ENCODE measurements at places on chromosomes 12 and 14.

DNA sequence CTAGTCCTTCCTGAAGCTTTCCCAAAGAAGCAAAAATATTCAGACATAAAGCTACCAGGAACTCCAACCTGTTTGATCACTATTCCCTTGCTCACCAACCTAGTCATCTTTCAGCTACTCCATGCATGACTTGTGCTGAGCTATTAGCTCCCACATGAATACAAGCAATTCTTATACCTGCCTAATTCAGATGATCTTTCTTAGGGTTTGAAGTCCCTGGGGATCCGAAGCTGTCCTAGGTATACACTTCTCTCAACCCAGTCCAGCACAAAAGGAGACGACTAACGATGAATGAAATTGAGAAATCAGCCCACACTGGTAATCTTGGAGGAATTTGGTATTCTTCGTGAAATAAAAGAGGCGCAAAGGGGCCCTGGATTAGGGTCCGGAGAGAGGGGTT, 631 bp upstream of the PTGR2 start:
- no peak for DNase-seq

- DNase-seq, result no peak
Measured at GRCh38 chr14:35632271-35632670, 98.3 kb downstream of the INSM2 start.

DNA sequence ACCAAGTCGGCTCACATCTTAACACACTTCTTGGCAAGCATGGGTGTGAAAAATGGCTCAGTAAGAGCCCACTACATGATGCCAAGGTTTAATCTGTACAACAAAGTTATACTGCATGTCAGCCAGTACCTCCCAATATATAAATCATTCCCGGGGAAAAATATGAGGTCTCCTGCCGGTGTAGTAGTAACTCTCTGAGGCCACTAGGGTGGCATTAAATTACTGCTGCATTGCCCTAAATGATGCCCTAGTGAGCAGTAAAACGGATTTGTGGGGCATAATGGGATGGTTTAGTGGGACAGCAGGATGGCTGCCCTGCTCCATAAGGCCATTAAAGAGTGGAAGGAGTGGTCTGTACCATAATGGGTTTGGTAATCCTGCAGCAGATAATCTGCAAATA, 267.7 kb downstream of the MED13L start:
- no peak for DNase-seq

GRCh38 chr12:10563966-10564365, 49.4 kb downstream of the MAGOHB start:
- no peak for DNase-seq

DNA sequence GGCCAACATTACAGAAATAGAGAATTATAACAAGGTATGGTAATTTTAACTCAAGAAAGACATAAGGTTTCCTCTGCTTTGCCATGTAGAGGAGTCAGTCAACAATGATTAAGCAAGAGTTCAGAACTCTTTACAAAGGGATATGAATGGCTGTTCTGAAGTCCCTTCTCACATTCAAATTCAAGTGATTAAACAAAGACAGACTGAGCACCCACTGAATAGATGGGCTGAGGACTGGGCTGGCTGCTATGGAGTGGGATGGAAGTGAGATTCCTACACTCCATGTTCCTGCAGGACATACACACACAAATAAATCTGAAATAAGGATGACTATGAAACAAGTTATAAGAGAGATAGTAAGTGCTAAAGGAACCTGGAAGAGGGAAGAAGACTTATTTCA, 199.0 kb upstream of the GRIP1 start:
- DNase-seq, result no peak

- no peak for DNase-seq
Measured at GRCh38 chr14:43539210-43539609, 967.9 kb downstream of the FSCB start.

GRCh38 chr12:120100630-120101029, 15.9 kb downstream of the RAB35 start:
- no peak for DNase-seq

DNA sequence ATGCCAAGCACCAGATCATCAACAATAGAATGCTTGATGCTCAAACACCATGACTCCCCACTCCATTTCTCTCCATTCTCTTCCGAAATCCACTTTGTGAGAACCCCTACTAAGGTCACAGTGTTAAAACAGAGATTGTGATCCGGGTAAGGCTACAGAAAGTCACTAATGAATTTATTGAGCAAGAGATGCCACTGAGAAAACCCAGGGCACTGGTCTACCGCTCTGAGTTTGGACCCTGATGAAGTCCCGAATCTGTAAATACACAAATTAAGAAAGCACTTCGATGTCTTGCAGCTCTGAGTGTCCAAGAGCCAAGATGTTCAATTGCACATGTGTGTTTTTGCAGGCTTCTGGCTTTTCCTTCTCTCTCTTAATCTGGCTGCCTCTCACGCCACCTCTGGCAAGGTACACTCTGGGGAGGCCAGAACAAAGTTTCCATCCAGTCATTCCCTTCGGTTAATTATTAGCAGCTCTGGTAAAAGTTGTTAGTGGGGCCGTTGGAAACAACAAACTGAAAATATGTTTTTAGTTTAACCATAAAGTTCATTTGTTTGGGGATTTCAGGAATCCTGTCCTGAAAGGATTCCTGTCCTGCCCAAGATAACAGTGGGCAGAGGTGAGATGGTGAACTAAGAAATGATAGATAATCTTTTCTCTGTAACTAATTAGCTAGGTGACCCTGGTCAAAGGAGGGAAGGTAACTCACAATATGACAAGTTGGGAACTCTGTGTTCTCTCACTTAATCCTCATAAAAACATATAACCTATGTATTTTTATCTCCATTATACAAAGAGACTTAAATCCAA, 75.4 kb downstream of the BTG1 start:
- DNase-seq, result no peak

DNA sequence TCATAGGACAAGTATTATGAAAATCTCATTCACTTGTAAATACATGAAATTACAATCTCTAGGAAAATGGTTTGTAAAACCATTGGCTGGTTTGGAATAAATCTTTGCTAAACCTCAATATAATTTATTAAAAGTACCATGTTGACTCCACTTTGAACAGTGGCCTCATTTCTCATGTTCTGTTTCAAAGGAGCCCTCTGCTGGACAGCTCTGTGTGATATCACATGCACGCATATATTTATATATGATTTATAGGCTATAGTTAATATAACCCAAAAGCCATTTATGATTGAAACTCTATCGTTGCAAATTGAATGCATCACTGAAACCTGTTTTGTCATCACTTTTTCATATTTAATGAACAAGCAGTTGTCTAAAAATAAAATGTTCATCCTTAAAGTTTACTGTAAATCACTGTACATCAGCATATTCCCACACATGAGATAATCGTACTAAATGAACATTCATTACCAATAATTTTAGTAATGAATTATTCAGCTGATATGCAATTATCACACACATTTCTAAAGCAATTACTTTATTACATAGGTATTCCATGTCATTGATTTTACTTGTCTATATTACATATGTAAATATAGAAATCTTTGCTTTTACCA, 493.8 kb downstream of the NPAS3 start:
- no peak for DNase-seq

- no peak for DNase-seq
Measured at GRCh38 chr12:5430641-5431603, 986 bp upstream of the NTF3 start.

DNA sequence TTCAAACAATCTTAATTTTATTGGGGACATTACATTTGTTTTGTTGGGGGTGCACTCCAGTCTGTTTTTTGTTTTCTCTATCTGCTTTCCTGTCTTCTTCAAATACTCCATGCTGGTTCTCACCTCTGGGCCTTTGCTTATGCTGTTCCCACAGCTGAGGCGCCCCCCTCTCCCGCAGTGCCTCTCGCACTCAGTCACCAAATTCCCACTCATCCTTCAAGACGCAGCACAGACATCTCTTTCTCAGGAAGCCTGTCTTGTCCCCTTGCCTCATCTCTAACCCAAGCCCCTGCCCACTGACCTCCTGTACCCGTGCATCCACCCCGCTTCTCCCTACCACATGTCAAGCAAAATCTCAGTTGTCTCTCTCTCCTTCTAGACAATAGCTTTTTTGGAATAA, 43.7 kb upstream of the PRMT8 start:
- no peak for DNase-seq

DNA sequence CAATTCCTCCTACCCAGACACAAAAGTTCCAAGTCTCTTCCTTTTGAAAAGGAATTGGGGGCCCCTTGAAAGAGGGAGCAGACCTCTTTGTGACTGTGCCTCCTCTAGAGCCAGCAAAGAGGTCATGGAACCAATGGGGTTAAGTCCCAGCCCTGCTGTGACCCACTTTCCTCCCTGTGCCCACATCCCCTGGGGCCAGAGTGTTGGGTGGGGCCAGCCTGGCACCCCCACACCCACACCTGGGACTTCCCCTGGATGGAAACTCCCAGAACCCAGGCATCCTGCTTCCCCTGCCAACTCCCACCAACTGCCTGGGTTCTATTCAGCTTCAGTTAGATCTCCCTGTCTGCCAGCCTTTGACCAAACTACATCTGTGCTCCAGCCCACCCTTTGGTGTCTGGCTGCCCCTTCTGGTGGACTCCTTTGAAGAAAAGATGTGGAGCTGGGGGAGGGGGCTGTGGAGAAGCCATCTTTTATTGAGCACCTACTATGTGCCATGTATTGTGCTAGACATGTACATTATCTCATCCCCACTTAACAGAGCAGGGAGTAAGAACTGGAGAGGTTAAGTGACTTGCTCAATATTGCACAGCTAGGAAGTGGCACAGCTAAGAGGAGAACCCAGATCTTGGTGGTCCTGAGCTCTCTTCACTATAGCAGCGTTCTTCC, 4.6 kb upstream of the RARG start:
- no peak for DNase-seq

DNA sequence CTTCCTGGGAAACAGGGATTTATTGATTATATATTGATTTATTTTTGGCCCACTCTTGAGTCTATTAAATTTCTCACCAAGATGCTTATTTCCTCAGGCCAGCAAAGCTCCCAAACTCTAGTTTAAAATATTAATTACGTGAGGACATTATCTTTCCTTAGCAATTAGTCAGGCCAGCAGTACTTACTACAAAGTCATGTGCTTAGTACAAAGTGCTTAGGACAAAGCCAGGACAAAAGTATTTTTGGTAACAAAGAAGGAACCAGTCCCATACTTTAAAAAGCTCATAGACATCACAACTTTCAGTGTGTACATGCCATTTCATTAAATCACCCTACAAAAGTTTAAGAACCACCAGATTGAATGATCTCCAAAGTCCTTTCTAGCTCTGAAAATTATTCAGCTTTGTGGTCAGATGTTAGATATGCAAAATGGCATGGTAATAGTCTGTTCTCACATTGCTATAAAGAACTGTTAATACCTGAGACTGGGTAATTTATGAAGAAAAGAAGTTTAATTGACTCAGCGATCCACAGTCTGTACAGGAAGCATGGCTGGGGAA, 94.7 kb upstream of the PWP1 start:
- no peak for DNase-seq

GRCh38 chr12:10111451-10111850, 12.7 kb upstream of the CLEC1A start:
- DNase-seq, result no peak

DNA sequence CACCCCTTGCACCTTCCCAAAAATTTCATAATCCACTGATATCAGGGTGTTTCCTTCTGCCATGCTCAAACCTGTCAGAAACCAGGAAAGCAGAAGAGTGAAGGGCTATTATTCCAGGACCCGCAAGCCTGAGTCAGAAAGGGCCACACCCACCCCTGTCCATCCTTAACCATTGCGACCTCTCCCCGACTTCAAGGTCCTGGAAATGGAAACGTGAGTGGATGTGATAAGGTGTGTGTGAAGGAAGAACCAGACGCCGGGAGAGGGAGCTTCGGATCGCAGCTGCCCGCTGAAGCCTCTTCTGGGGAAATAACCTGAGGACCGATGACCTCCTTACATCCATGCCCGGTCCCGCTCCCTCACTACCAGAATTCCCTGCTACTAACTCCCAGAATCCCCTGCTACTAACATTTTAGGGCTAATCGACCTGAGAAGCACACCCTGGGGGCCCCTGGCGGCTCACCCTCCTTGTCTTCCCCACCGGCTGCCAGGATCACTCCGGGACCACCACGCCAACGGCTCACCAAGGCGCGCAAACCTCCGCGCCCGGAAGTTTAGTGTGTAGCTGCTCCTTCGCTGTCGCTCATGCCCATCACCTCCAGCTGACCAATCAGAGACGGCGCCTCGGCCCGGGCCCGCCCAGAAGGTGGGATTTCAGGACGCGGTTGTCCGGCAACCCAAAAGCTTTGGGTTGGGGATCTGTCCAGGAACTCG, at the start of gene ACYP1:
TSS of gene ACYP1 (minus strand) at position 534 of the 714 bp plus-strand sequence. CDS start at position 63, 471 bp downstream.
- DNase-seq, result peak; percentile 68

DNA sequence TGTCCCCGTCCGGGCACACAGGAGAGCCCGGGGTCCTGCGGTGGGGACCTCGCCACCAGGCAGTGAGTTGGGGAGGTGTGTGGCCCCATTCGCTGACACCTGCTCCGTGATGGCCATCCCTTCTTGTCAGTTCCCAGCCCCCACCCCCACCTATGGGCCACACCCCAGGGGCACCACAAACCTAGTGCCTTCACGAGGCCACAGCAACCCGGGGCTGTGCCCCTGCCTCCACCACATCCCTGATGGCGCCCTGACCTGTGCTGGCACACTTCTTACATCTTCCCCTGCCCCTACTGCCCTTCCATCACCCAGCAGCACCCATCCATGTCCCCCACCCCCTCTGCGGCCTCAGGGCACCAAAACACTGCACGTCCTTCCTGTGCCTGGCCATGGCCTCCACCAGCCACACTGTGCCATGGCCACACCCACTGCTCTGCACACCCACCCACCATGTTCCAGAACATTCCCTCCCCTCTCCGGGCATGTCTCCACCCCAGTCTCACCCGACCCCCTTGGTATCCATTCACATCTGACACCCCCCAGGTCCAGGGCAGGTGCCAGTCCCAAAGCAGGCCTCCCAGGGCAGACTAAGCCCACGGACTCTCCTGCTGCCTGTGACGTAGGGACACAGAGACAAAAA, 24.4 kb downstream of the JAG2 start:
- DNase-seq, result no peak

DNA sequence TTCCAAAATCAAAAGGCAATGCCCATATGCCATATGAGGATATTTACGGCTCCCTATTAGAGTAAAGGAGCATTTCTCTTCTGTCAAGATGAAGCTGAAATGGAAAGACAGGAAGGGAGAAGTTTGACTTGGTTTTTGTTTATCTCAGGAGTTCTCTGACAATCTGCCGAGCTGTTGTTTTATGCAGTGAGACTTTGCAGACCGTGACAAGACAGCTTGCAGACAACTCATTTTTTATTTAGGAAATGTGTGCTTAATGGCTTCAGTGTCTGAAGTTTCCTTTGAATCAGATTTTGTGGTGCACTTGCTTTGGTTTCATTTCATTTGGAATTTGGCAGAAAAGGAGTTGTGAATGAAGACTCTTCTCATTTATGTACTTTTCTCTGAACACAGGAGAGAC, 145.4 kb downstream of the C12orf50 start:
- DNase-seq, result no peak

- no peak for DNase-seq
Measured at GRCh38 chr12:116620492-116621191, 61.5 kb downstream of the MAP1LC3B2 start.

DNA sequence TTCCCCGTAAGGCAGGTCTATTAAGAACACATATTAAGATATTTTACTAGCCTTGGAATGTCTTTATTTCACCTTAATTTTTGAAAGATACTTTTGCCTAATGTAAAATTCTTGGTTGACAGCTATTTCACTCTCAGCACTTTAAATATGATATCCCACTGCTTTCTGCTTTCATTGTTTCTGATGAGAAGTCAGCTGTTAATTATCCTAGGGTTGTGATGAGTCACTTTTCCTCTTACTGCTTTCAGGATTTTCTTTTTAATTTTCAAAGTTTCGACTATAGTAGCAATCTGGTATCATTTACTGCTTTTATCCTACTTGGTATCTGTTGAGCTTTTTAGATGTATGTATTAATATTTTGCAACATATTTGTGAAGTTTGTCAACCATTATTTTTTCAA, 578.9 kb upstream of the ATP2B1 start:
- DNase-seq, result no peak

Data from GM12864 (cell line).